ENCODE measurements at places on chromosomes 12 and 14.

DNA sequence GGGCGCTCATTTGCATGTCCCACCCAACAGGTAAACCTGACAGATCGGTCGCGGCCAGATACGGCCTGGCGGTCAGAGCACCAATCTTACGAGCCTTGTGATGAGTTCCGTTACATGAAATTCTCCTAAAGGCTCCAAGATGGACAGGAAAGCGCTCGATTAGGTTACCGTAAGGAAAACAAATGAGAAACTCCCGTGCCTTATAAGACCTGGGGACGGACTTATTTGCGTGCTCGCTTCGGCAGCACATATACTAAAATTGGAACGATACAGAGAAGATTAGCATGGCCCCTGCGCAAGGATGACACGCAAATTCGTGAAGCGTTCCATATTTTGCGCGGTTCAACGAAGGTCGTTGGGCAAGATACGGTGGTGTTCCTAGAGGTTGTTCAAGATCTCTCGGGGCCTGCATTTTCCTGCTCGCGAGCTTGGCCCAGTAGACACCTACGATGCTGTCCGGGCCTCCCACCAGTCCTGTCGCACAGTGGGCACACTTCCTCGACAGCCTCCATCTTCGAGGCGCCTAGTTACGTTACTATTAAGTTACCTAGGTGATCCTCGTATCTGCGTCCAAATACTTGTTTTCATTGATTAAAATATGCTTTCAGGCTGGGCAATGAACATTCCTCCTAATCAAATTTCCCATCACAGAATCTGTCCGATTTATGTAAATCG lies at the start of gene RNU6-7:
Gene RNU6-7, plus strand, starts transcription at position 230 of the 675 bp plus-strand sequence.
- DNase-seq, result peak; percentile 14

DNA sequence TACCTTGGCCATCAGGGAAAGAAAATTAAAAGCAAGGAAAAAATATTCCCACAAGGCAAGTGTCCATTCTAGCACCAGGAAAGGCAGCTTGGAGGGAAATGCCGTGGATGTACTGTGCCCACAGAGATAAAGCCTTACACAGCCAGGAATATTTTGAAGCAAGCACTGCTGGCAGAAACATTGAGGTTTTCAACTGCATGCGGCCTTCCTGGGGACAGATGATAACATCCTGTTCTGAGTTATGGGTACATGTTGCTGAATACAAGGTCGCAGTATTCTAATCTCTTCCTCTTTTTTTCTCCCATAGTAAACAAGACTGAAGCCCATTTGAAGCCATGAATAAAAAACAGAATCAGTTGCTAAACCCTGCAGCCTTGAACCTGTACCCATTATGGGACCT lies 197.1 kb downstream of the BTG1 start:
- DNase-seq, result no peak

GRCh38 chr12:131578828-131579470 lies 131.9 kb upstream of the SFSWAP start:
- no peak for DNase-seq

DNA sequence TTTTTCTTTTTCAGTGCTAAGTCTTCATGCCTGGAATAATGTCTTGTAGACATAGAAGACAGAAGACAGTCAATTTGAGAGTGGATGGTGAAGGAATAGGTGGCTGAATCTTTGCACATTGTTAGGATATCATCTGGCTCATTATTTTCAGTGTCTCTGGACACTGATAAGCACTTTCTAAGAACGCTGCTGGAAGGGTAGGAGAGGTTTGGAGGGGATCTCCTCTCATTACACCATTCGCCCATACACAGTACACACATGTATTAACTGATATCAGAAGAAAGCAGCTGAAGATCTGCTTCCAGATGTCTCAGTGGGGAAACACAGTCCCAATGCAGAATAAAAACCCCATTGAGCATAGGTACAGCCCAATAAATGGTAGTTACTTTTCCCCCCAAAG lies 461.1 kb upstream of the DCN start:
- DNase-seq, result no peak

- peak; percentile 15 for DNase-seq
These were observed 732 bp downstream of the SLC25A29 start for GRCh38 chr14:100305324-100306100.

DNA sequence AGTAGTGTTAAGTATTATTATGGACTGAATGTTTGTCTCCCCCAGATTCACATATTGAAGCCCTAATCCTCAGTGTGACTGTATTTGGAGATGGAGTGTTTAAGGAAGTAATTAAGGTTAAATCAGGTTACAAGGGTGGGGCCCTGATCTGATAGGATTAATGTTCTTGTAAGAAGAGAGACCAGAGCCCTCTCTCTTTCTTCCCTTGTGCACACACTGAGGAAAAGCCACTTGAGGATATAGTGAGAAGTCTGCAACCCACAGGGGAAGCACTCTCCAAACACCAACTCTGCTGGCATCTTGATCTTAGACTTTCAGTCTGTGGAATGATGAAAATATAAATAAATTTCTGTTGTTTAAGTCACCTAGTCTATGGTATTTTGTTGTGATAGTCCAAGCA lies 2.2 kb upstream of the KLRG1 start:
- DNase-seq, result no peak

GRCh38 chr14:93527203-93527607 lies 96.5 kb downstream of the UNC79 start:
- DNase-seq, result no peak

DNA sequence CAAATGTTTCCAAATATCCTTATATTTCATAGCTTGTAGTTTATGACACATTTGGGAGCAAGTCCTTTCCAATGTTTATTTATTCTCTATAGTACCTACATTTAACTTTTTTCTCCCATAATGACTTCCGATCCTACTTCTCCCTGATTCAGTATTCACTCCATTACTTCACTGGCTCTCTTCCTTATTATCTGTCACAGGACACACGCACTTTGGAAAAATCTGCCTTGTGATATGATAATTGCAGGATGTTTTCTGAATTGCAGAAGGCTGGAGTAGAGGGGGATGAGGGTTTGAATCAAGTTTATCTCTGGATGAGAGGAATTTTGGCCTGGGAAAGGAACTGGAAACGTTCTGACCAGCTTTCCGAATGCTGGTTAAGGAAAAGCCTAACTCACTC lies 75.0 kb downstream of the HMGA2 start:
- no peak for DNase-seq

DNA sequence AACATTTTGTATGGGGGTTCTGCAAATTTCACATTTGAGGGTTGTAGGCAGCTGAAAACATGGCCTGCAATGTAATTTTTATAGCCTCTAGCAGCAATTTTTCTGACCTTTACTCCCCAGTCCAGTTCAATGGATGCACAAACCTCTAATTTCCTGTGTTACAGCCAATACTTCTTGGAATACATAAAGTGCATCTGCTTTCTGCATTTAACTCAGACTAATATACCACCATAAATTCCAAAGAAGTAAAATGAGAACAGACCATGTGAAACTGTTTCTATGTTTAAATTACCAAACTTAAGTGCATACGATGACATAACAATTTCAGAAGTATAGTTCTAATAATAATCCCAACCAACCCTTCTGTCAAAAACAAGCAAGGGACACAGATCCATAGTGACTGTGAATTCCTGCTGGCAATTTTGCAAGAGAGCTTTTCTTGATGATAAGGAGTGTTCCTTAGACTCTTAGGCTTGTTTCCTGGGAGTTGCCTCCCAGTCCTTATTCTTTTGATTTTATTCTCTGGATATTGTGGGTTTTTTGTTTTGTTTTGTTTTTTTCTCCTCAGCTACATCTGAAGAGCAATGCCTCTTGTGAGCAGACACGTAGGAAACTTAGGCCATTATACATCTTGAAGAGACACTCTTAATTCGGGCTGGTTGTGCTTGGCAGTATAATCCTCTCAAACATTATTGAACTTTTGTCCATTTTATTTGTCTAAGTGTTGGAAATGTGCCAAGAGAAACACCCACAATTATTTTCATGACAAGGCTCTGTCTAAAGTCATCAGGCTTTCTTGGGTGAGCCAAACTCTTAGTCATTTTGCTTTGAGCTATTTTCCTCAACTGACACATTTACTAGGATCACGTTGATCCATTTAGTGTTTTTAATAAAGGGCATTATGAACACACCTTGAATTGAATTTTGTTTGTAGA lies 51.3 kb upstream of the RERGL start:
- DNase-seq, result no peak

DNA sequence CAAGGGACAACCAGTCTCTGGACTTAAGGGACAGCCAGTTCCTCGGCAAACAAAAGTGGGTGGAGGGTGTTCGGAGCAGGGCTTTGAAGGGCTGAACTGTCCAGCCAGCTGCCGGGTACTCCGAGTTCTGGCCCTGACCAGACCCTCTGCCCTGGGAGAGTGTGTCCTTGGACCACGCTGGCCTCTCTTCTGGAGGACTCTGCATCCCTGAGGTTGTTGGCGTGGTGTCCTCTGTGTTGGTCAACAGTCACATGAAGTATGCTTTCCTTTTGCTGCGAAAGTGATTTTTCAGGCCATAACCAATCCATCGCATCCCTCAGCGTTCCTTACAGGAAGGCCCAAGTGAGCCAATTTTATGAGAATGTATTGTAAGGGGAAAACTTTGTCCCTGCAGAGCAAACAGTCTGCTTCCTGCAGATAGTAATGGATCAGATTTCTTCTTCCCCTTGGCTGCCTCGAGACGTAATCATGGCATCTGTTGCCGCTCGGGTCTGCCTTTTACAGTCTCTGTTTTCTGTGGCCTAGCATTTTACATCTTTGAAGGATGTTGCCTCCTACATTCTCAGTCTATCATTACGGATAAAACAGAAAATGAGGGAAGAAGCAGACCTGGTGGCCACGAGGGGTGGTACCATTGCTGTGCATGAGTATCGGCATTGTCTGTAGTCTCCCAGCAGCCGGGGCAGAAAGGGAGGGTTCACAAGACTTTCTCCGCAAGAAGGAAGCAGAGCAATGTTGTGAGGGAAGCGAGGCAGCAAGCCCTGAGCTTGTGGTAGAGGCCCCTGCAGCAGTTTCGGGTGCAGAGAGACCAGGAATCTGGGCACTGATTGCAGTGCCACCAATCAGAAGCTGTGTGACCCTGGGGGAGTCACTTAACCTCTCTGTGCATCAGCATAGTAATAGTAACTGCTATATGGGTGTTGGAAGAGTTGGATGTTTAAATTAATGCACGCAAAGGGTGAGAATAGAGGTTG lies 47.4 kb downstream of the SMIM41 start:
- DNase-seq, result no peak

- DNase-seq, result no peak
These were observed 463.6 kb downstream of the NRXN3 start for GRCh38 chr14:78633752-78634151.

- DNase-seq, result no peak
These were observed 42.8 kb downstream of the SLC8B1 start for GRCh38 chr12:113292091-113292490.

GRCh38 chr12:75766263-75767160 lies 255.1 kb upstream of the KRR1 start:
- no peak for DNase-seq

- no peak for DNase-seq
These were observed 299.5 kb upstream of the NOS1 start for GRCh38 chr12:117660896-117661295.

DNA sequence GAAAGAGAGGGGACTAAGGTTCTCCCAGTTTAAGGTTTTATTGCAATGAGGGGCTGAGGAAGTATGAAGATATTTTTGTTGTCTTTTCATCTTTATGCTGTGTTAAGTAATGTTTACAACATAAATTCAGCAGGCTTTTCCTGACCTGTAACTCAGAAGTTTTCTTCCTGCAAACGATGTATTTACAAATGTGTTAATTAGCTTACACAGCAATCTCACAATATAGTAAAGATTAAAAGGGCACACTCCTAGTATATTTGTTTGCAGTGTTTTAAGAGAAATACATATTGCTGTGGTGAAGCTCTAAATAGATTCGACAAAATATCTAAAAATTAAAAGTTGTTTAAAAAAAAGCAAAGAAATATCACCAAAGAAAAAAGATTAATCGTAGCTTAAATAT lies 55.7 kb downstream of the OR11H12 start:
- DNase-seq, result no peak

DNA sequence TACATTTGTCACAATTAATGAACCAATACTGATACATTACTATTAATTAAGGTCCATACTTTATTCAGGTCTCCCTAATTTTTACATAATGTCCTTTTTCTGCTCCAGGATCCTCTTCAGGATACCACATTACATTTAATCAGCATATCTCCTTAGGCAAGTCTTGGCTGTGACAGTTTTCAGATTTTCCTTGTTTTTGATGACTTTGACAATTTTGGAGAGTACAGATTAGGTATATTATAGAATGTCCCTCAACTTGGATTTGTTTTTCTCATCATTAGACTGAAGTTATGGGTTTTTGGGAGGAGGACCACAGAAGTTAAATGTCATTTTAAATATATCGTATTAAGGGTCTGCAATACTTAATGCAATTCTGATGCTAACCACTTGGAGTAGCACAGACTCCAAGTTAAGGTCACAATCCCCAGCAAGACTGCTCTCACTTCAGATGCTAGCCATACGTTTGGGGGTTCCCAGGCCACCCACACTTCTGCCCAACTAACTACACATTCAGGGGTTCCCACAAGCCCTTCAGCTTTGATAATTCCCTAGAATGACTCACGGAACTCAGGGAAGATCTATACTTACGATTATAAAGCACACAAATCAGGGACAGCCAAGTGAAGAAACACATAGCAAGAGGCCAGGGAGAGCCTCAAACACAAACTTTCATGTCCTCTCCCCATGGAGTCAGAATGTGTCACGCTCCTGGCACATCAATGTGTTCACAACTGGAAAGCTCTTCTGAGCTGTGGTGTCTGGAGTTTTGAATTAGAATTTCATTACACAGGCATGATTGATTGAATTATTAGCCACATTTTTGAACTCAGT lies 17.0 kb upstream of the NUBPL start:
- no peak for DNase-seq

DNA sequence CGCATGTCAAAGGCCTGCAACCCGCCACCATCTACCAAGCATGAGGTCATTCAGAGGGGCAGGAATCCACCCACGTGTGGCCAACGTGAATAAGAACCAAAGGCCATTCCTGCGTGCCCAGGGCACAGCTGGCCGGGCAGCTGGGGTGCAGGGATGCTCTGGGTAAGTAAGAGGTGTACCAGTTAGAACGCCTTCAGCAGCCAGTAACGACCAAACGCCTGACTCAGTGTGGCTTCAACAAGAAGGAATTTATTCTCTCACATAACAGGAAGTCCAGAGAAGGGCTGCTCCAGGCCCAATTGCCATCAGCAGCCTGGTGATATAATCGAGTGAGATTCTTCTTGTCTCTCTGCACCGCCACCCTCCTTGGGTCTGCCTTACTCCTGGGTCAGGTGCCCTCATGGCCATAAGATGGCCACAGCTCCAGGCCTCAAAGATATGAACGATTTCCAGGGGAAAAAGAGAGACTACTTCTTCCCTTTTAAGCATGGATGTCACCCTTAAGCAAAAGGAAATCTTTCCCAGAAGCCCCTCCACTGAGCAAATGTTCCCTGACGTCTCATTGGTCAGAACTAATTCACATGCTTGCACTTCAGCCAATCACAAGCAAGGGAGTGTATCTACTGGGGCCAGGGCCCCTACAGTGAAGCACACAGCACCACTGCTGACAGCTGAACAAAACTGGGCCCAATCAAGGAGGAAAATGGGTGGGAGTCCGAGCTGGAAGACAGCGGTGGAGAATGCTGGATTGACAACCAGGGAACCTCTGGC lies 7.3 kb downstream of the TTC7B start:
- no peak for DNase-seq

GRCh38 chr12:74776378-74776777 lies 238.7 kb downstream of the ATXN7L3B start:
- DNase-seq, result no peak

GRCh38 chr12:124774462-124775167 lies 89.0 kb downstream of the SCARB1 start:
- DNase-seq, result peak; percentile 66

Data from activated CD4-positive, alpha-beta T cell treated with anti-CD3 and anti-CD28 coated beads for 24 hours (primary cell).